ENCODE measurements at places on chromosomes 2 and 18.

- DNase-seq = no peak
Measured at GRCh38 chr2:240960309-240960970, 38.0 kb upstream of the SNED1 start.

DNA sequence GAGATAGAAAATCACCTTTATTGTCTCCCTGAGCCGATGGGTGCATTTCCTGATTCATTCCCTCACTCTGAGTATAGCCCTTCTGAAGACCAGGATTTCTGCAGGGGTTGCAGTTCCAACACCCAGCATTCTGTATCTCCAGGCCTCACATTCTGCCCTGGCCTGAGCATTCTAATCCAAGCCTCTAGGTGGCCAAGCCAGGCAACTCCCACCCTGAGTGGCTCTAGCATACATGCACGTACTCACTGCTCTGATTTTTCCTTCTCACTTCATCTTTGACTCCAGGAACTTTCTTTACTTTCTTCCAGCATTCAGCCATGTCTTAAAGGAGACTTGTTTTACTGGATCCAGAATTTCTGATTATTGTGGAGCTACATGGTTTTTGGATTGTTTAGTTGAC is 100.7 kb upstream of the STK39 start:
- no peak for DNase-seq

DNA sequence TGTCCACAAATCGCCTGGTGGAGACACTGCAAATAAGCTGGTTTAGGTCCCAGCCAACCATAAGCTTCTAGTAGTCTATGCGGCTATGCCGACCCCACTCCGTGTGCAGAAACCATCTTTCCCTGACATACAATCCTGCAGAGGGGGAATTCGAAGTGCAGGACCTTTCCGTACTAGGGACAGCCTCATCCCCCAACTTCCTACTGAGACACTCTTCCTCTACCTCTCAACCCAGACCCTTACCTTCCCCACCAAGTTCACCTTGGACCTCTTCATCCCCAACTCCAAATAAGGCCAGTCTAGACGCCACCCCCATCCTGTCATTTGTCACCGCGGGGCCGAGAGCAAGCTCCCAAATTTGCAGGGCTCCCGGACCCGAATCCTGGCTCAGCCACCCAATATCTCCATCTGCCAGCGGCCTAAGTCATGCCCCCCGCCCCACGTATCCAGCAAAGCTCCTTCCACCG is 496 bp downstream of the SUCLG1 start:
- no peak for DNase-seq

- DNase-seq = no peak
Measured at GRCh38 chr2:104504331-104505073, 349.4 kb upstream of the POU3F3 start.

DNA sequence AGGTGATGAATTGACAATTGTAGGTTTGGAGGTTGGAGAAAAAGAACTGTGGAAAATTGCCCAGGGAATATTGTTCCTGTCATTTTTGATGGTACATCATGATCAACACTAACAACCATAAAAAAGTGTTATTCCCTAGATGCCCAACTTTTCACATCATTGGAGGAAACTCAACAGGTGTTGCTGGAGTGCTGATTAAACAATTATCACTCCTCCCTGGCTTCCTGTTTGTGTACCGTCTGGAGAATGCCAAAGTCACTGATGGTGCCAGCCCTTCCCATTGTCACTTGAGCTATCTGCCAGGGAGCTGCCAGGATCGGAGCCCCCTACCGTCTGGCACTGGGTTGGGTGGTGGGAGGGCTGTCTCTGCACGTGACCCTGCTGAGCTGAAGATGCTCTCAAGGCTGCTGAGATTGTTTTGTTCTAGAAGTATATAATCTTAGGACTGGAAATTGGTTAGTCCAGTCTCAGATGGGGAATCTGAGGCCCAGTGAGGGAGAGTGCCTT is 156.9 kb downstream of the PRKCE start:
- no peak for DNase-seq

DNA sequence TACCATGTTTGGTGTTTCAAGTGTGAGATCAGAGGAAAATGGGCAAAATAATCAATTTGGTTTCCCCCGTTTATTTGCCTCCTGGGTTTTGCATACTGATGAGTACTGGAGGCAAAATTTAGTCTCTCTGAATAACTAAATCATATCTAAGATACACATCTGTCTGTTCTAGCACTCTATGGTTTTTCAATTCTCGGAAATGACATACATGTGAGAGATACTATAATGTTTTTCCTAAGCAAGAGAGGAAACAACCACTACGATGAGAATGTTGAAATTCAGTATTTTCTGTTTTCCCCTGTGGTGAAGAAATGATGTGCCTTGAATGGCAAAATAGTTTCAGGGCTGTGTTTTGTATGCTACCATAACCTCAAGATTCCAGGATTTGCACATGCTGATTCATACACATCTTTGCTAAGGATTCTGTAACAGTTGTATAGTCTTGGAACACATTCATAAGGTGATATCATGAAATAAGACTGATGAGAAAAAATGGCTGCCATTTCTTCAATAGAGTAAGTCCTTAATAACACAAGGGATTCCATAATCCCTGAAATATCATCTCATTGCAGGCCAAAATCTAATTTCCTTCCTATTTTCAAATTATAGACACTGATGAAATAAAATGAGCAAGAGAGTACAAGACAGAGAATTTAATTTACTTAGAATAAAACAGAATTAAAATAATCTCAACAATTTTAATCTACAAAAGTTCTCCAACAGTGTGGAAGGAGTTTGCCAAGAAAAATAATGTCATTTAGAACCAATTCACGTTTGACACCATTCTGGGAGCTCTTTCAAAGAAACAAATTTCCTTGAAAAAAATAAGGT is 316.6 kb downstream of the FIGN start:
- DNase-seq = no peak

- no peak for DNase-seq
Measured at GRCh38 chr2:48339451-48339850, 190.5 kb upstream of the STON1 start.

DNA sequence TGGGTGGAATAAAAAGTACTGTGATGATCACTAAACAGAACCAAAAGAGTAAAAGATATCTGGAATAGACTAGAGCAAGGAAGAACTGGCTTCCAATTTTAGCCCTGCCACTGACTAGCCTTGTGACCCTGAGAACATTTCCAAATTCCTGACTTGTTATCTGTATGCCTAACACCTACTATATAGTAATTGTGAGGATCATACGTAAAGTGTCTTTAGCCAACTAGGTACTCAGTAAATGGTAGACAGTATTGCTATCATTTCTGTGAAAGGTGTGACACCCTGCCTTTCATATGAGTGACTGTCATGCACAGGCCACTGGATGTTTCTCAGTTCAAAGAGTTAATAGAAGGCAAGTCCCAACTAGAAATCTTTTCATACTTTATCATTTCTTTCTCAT is 29.8 kb downstream of the CYTIP start:
- DNase-seq = no peak

Measured in DMS79 (cell line).